ENCODE measurements at places on chromosomes 16 and 17. TPM values are rescaled to one million over a fixed set of nuclear protein-coding genes. Genes with fewer than 3 reads are reported as not detected.

PYDC1 gene
- total RNA-seq, result not detected

KRTAP9-4 gene
- total RNA-seq, result not detected

SOX15 gene
- 0.28 TPM for total RNA-seq

TMIGD1 gene
- not detected for total RNA-seq

TPPP3 gene
- 0.28 TPM for total RNA-seq

CALB2 gene
- total RNA-seq, result not detected

Measured in endothelial cell of coronary artery (primary cell).